ENCODE measurements at places on chromosomes 7 and 10.

- DNase-seq, result no peak
These were observed 16.0 kb downstream of the RASGEF1A start for GRCh38 chr10:43250615-43251418.

DNA sequence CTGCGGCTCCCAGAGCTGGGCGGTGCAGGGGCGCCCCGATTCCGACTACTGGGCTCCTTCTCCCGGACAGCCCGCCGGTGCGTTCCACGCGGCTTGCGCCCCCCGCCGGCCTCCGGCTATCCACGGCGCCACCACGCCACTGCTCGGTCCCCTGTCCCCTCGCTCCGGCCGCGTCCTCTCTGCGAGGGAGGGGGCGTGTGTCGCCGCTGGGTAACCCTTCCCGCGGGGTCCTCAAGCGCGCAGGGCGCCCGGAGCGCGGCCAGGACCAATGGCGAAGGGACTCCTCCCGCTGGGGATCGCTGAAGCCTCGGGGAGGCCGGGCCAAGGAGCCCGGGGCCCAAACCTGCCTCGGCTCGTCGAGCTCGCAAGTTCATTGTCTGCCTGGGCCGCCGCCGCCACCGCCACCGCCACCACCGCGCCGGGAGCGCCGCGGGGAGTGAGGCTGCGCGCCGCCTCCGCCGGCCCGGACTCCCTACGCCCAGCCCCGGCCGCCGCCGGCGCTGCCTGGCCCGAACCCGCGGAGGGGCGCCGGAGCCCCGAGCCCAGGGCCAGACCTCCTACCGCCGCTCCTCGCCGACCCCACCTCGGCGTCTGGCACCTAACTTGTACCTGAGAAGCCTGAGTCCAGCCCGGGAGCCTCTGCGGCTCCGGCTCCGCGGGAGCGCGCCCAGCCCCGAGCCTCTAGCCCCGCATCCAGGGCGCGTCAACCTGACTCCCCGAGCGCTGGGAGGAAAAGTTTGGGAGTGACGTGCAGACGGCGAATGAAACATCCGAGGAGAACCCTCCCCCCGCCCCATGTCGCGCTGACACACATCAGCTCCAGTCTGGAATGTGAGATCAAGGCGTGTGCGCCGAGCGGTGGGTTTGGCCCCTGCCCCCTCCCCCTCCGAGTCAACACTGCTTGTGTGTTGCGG, at the start of gene CHST15:
TSS of gene CHST15 (minus strand) at position 739 of the 914 bp plus-strand sequence. CDS start 47,386 bp downstream, outside the sequence.
- no peak for DNase-seq

DNA sequence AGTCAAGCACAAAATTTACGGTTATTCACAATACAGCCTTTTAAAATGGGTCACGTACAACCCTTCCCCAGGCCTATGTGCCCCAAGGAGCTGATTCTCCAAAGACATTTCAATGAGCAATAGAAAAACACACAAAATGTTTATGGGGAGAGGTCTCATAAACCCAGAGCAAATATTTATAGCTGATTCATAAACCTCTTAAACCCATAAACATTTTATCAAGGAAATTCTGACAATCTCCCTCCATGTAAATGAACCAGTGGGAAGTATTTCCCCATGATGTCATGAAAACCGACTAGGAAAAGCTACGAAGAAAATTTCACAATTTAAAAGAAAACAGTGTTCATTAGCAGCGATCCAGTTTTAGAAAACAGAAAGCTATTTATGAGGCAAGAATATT, 36.0 kb downstream of the SFMBT2 start:
- DNase-seq, result no peak

DNA sequence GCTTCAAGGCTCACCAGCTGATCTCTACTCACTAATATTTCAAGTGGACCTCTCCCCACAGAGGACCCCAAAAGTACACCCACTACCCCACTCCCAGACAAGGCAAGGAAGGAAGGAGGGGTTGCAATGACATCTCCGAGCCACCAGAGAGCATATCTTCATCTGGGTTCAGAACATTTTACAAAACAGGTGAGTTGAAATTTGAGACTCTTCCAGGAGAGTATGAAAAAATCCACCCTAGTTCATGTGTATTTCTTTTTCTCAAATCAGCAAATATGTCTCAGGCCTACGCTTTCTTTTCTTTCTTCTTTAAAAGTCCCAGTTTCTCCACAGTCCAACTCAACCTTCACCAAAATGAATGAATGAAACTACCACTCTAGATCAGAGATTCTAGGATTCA, 61.9 kb downstream of the SGMS1 start:
- no peak for DNase-seq

All from HL-60 (cell line).